Body of pancreas (tissue), 4 donors: ENCODE measurements at places on chromosomes 1 and 21. TPM values are rescaled to one million over a fixed set of nuclear protein-coding genes. Genes with fewer than 3 reads are reported as not detected.

CASZ1 gene
- 14.2 TPM for total RNA-seq

MYOG gene
- total RNA-seq: not detected

DNA sequence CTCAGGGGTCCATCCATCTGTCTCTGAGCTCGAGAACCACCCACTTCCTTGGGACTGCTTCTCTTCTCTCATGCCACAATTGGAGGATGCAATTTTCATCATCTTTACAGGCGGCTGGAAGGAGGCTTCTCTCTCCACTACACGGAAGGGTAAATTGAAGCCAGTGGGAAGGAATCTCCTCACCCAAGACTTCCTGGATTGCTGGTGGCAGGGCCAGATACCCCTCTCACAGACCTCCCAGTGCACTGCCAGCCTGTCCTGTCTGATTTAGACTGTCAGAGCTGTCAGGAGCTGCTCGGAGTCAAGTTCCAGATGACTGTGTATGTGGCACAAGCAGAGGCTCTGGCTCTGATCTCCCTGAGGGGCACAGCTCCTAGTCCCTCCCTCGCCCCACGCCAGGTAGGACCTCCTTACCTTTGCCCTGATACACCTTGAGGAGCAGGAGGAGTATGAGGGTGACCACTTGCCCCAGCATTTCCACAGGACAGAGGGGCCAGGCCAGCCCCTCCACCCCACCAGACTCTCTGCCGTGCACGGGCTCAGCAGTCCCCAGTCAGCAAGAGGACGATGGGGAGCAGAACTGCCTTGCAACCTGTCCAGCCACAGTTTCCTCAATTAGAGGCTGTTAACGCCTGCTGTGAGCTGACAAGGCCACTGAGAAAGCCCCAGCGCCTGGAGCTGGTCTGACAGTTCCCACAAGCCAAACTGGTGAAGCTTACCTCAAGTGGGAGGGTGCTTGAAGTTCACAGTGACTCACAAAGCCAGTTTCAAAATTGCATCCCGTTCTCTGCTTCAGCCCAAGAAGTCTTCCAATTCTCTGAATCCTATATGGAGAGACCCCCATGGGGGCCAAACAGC lies at the start of gene CD244:
Gene CD244, minus strand, starts transcription at position 685 of the 858 bp plus-strand sequence. Its CDS starts 210 bp downstream, at position 475.
- no peak for DNase-seq
- no peak within 1 kb of the TSS for H3K4me3 ChIP-seq
- no peaks in the 10 kb centered on the region for H3K4me1 ChIP-seq
- no peaks in the 10 kb centered on the region for H3K36me3 ChIP-seq
- no peaks in the 10 kb centered on the region for H3K27me3 ChIP-seq

C1QC gene
- total RNA-seq: 103 TPM

- H3K27ac ChIP-seq: no peak overlapping the region
- no peaks in the 10 kb centered on the region for H3K36me3 ChIP-seq
- H3K27me3 ChIP-seq: no peaks in the 10 kb centered on the region
- DNase-seq: no peak
- no peaks in the 10 kb centered on the region for H3K4me1 ChIP-seq
Observed at GRCh38 chr1:208537198-208537597, 293.0 kb upstream of the PLXNA2 start.

OPRD1 gene
- 0.66 TPM for total RNA-seq

GRCh38 chr1:60596791-60597750 lies 485.3 kb upstream of the NFIA start:
- H3K27me3 ChIP-seq: no peaks in the 10 kb centered on the region
- no peaks in the 10 kb centered on the region for H3K4me1 ChIP-seq
- DNase-seq: no peak
- no peak overlapping the region for H3K27ac ChIP-seq

GRCh38 chr1:225700164-225700821 lies 47.4 kb upstream of the ENAH start:
- no peak overlapping the region for H3K4me3 ChIP-seq
- H3K36me3 ChIP-seq: no peaks in the 10 kb centered on the region
- peaks cover 44% of the 10 kb centered on the region for H3K4me1 ChIP-seq

GUCA2B gene
- total RNA-seq: not detected

HES3 gene
- not detected for total RNA-seq

DNA sequence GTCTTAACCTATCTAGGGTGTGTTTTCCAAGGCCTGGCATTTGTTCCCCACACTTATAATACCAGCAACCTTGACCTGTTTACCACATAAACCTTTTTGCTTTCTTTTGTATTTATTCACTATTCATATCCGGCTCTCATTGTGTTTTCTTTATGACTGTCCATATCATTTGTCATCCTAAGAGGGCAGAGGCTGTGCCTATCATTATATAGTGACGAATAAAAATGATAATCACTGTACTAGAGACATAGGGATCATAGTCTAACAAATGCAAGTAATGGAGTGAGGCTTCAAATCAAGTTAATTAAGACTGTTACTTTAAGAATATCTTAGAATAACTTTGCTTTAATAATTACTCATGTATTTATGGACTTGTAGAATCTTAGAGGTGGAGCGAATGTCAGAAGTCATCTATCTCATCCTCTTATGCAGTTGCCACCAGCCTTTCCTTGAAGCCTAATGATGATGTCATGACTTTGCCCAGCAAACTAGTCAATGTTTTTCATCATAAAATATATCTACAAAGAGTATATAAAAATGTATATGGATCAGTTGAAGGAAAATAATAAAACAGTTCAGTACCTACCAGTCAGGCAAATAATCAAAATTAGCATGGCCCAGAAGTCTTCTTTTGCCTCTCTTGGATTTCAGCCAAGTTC lies 4.7 kb upstream of the ETV3 start:
- DNase-seq: no peak
- no peak overlapping the region for H3K27ac ChIP-seq
- H3K27me3 ChIP-seq: no peaks in the 10 kb centered on the region
- peaks cover 8% of the 10 kb centered on the region for H3K4me1 ChIP-seq
- no peaks in the 10 kb centered on the region for H3K36me3 ChIP-seq

RSPH1 gene
- total RNA-seq: 2.3 TPM

- no peaks in the 10 kb centered on the region for H3K27me3 ChIP-seq
- H3K4me1 ChIP-seq: peaks cover 30% of the 10 kb centered on the region
- no peak overlapping the region for H3K27ac ChIP-seq
- DNase-seq: no peak
- no peaks in the 10 kb centered on the region for H3K36me3 ChIP-seq
Observed at GRCh38 chr1:179206812-179207211, 22.7 kb downstream of the ABL2 start.

DNA sequence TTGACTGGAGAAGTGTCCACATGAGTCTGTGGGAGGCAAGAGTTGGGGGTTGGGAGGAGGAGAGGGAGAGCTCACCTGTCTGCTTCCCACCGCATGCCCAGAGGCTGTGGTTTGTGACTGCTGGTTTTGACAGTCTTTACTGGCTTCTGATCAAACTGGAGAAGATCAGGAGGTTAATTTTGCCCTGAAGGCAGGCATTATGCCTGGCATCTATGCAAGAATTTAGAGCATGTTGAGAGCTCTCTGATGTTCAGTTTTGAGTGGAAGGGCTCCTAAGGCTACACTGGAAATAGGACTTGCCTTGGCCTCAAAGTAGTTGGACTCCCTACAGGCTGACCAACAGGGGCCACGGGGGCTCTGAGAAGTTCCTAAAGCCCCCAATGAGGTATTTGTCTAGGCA lies 101.6 kb downstream of the TLR5 start:
- H3K4me1 ChIP-seq: no peaks in the 10 kb centered on the region
- no peak overlapping the region for H3K4me3 ChIP-seq
- H3K27ac ChIP-seq: no peak overlapping the region
- H3K27me3 ChIP-seq: no peaks in the 10 kb centered on the region
- peak; percentile 40 for DNase-seq

DNA sequence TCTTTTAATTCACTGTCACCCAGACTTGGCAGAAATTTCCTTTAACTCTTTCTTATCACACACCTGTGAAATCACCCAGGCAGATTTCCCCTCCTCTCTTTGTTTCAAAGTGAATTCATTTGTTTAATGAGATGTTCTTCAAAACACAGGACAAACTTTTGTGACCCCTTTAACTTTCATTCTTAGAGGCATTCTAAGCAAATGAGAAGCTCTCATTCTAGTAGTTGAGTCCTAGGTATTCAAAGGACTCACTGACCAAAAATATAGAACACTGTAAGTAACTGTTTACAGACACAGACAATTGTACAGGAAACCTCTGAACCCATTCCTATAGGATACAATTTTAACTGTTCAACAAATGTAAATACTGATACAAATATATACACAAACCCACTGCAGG lies 16.9 kb downstream of the LRRC8C start:
- H3K27me3 ChIP-seq: no peaks in the 10 kb centered on the region
- no peaks in the 10 kb centered on the region for H3K36me3 ChIP-seq
- no peak overlapping the region for H3K27ac ChIP-seq
- no peak for DNase-seq
- H3K4me3 ChIP-seq: no peak overlapping the region

- H3K27me3 ChIP-seq: no peaks in the 10 kb centered on the region
- no peak overlapping the region for H3K4me3 ChIP-seq
- peaks cover 19% of the 10 kb centered on the region for H3K4me1 ChIP-seq
- H3K36me3 ChIP-seq: no peaks in the 10 kb centered on the region
- DNase-seq: no peak
- no peak overlapping the region for H3K27ac ChIP-seq
Observed at GRCh38 chr1:156908541-156908940, 11.9 kb upstream of the LRRC71 start.
